ENCODE measurements at places on chromosomes 13 and 19. TPM values are rescaled to one million over a fixed set of nuclear protein-coding genes. Genes with fewer than 3 reads are reported as not detected.

DNA sequence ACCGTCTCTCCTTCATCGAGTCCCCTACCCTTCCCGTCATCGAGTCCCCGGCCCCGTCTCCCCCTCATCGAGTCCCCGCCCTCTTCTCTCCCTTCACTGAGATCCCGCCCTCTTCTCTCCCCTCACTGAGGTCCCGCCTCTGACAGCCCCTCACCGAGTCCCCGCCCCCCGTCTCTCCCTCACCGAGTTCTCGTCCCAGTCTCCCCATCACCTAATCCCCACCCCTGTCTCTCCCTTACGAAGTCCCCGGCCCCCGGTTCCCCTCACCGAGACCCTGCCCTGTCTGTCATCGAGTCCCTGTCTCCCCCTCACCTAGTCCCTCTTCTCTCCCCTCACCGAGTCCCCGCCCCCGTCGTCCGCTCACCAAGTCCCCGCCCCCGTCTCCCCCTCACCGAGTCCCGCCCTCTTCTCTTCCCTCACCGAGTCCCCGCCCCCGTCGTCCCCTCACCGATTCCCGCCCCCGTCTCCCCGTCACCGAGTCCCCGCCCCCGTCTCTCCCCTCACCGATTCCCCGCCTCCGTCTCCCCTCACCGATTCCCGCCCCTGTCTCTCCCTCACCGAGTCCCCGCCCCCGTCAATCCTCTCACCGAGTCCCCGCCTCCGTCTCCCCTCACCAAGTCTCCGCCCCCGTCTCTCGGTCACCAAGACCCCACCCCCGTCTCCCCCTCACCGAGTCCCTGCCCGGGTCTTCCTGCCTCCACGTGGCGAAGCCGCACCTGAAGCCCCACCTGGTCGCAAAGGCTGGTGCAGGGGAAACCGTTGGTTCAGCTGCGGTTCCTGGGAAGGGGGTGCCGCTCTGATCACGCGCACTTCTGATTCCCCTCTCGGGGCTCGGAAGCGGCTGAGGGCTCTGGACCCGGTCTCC is 23.9 kb upstream of the ZNF846 start:
- DNase-seq: peak; percentile 96

GRCh38 chr13:43058318-43058674 is 34.9 kb downstream of the DNAJC15 start:
- no peak for DNase-seq

DNA sequence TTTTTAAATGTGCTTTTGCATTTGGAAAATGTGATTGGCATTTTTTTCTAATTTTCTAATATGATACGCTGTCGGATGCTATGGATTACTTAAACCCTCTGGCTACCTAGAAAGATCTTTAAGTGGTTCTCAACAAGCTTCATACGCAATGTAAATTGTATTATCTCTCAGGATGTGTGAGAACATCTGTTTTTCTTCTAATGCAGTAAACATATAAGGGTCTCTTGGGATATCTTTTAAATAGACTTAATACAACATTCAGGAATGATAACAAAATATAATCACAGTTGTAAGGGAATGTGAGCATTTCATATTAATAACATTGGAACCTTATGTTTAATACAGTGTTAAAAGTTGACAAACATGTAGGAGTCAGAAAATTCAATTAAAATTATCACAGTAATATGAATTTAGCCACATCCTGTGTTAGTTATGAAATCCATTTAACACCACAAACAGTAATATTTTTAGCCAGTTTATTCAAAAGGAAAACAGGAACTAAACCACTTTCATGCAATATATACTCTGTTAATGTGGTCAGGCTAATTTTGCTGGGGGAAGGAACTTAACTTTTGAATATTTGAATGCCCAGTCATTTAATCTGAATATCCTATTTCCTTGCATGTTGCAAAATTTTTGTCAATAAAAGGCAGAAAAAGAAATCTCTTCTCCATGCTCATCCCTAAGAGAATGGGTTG is 15.0 kb upstream of the ALOX5AP start:
- DNase-seq: no peak

GRCh38 chr13:79423801-79424642 is 18.0 kb upstream of the RBM26 start:
- peak; percentile 26 for DNase-seq

DNA sequence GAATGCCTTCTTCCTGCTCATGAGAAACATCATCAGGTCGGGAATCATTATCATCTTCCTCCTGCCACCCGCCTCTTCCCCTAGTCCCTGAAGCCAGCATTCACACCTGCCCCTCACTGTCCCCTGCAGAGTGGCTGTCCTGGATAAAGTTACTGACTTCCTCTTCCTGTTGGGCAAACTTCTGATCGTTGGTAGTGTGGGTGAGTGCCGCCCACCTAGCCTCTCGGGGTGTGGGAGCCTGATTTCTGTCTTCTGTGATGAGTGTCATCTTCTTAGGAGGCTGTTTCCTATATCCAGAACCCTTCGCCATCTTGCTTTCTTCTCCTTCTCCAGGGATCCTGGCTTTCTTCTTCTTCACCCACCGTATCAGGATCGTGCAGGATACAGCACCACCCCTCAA is 12.5 kb downstream of the SLC44A2 start:
- DNase-seq: no peak

DNA sequence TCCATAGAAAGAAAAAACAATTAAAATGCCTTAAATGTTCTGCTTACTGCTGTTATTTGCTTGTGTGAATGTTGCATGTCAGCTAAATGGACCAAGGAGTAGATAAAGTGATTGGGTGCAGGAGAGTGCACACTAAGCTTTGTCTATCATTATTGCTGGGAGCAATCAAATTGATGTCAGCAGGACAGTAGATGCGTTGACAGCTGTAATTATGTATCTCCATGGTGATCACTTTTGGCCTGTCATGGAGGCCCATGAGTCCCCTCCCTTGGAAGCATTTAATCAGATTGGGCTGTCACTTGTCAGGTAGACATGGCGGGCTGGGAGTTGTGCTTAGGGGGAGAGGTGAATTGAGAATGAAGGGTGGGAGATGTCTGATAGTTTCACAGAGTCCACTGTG is 215.3 kb downstream of the PCCA start:
- DNase-seq: no peak

LIM2 gene
- 0.20 TPM for polyA plus RNA-seq

IZUMO2 gene
- 0.53 TPM for polyA plus RNA-seq

Data from renal cortex interstitium (tissue), 15 donors.